Stimulated activated CD4-positive, alpha-beta T cell treated with anti-CD3 and anti-CD28 coated beads, TNF-alpha, amount 100 ng/mL, for 4 hours (primary cell): ENCODE measurements at places on chromosomes 2 and 18.

GRCh38 chr2:1750933-1751766, 6.8 kb upstream of the PXDN start:
- DNase-seq: no peak

DNA sequence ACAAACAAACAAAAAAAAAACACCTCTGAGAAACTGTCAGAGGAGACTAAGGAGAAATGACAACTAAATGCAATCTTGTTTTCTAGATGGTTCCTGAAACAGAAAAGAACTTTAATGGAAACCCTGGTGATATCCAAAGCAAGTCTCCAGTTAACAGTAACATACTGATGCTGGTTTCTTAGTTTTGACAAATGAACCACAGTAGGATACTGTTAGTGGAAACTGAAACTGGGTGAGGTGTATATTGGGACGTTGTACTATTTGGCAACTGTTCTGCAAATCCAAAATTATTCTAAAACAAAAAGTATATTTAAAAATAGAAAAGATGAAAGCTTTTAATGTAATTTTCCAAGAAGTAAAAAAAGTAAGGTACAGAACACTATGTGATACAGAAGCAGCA, 11.4 kb downstream of the SESTD1 start:
- no peak for DNase-seq

DNA sequence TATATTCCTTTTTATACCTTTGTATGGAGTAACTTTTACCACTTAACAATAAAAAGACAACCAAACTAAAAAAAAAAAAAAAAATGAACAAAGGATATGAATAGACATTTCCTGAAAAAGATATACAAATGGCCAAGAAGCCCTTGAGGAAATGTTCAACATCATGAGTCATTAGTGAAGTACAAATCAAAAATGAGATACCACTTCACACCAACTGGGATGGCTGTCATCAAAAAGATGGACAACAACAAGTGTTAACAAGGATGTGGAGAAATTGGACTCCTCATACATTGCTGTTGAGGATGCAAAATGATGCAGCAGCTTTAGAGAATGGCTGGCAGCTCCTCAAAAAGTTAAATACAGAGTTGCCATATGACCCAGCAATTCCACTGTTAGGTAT, 22.6 kb upstream of the SCYGR2 start:
- no peak for DNase-seq

GRCh38 chr2:68768461-68768860, 33.9 kb downstream of the ARHGAP25 start:
- DNase-seq: no peak

- DNase-seq: no peak
These were observed 1642.5 kb upstream of the TMEFF2 start for GRCh38 chr2:193837111-193837738.

GRCh38 chr18:9334973-9335696, 562 bp downstream of the TWSG1 start:
- DNase-seq: no peak

DNA sequence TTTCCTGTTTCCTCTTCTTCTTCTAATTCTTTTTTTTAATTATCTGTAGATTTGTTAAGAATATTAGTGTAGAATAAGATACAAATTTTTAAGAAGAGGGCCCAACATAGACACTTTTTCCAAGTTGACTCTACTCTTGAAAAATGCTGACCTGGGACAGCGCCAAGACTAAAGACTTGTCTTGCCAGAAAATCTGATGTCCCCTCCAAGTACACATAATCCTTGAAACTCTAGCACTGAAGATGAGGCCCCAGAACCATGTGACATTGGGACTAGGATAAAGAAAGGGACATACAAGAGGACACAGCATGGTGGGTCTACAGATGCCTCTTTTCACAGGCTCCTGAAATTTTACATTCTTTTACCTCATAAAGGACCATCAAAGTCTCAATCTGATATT, 271.6 kb upstream of the SESTD1 start:
- no peak for DNase-seq

DNA sequence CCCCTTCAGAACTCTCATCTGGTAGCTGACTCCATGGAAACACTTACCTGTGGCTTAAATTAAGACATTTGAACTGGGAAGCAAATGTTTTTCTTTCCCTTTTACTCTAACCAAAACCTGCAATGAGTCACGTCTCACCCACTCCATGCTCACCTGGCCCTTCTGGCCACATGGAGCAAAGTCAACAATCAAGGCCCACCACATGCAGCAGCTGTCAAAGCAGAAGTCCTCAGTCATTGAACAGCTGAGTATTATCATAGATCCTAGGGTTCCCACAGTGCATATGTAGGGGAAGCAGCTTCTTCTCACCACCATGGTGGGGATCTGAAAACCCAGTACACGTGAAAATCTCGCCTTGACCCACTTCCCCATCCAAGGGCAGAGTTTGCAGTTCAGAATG, 12.3 kb upstream of the MEP1B start:
- DNase-seq: no peak

DNA sequence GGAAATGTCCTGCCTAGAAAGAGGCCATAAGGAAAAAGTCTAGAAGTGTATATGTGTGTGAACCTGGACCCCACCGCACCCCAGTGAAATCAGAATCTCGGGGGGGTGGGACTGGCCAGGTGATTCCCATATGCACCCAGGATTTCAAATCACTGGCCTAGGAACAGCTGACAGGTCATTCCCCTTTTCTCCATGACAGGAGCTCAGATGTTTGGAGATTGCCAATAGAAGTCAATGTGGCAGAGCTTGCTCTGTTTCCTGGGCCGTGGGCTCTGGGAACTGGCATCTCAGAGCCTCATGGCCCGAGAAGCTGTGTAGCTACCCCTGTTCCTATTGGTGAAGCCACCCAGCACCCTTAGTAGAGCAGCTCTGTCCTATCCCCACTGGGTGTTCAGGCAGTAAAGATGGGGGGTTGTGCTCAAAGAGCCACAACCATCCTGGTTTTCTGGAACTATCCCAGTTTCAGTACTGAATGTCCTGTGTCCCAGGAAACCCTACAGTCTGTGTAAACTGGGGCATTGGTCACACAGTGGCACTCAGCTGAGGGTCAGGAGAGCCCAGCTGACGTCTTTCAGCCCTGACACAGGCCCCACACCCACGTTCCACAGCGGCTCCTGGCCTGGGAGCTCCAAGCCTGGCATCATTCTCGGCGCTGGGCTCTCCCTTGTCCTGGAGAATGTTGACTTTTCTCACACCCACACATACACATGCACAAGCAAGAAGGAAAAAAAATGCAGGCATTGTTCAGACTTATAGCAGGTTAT, 18.9 kb downstream of the GNLY start:
- DNase-seq: no peak

DNA sequence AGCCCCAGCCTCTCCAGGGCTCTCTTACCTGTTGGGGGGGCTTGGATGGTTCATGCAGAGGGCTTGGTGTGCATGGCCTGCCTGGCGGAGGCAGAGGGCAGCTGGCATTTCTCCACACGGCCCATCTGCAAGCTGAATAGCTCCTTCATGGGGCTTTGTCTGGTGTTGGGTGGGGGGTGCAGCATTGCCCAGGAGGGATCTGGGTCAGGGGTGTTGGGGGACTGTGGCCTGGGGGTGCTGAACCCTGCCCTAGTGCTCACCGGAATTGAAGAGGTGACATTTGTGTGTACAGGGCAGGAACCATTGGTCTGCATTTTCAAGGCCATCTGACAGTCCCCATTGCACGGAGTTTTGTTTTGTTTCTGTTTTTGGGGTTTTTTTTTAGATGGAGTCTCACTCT, 58.8 kb upstream of the HAAO start:
- no peak for DNase-seq

DNA sequence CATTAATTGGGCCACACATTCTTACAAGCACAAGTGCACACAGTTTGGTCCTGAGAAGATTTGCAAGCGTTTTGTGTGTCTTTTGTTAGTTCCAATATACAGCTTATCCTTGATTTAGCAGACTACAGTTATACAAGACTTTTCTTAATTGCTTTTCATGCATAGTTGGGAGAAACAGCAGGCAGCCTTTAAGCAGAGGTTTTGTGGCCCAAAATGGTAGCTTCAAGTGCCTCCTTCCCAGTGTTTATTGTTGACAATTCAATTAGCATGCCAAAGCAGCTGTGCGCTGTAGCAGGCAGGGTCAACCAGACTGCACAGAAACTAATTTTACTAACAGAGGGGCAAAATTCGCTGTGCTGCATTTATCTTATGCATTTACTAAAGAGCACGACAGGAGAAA, 47.5 kb downstream of the FRZB start:
- DNase-seq: no peak

GRCh38 chr2:104523921-104524320, 330.0 kb upstream of the POU3F3 start:
- DNase-seq: no peak

- DNase-seq: no peak
These were observed 16.0 kb downstream of the INSIG2 start for GRCh38 chr2:118103951-118104940.

DNA sequence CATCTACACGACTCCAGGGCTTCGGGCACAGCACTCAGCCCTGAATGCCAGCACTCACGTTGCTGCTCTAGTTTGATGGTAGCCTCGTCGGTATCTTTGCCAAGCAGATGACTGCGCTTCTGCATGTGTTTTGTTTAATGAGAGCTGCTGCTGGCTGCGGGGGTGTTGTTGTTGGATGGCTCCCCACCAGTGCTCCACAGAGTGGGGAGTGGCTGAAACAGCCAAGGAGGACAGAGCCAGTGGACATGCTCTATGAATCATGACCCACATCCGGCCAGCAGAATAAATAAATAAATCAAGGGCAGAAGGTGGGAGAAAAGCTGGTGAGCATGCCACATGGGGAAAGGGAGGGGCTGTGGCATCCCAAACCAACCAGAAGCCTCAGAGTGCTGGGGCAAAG, 131.2 kb upstream of the SOX11 start:
- DNase-seq: no peak

- DNase-seq: no peak
These were observed 66.7 kb upstream of the HPCAL1 start for GRCh38 chr2:10235909-10236550.

- DNase-seq: no peak
These were observed 2036.1 kb upstream of the LRRTM1 start for GRCh38 chr2:82340578-82341053.

DNA sequence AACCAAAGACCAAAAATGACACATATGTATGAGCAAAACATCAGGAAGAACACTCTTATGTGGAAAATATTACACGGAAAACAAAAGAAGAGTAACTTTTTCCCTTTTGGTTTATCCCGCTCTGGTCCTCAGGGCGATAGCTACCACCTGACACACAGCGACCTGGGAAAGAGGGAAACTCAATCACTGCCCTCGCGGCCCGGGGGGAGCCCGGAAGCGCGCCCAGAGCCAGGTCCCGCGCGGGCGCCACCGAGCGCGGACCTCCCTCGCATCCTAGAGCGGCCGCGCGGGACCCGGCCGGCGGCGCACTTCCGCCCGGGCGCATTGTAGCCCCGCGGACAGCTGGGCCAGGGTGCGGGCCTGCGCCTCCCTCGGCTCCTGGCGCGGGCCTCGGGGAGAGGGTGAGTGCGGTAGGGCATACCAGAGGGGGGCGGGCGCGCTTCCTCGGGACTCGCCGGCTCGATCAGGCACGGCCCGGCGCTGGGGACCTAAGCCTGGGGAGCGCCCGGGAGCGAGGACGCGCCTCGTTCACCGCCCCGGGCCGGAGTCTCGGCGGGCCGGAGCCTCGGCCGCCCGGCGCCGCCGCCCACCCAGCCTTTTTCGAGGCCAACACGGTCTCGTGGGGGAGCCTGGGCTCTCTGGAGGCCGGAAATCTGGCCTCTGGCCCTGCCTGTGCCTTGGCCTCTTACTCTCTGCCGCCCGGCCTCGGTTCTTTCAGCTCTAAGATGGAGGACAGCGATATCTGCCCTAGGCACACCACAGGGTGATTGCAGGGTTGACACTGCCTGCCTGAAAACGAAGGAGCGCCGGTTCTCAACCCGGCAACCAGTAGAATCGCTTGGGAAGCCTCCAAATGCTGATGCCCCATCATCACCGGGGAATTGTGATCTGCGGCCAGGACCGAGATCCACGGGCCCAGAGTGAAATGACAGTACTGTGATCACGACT, at the start of gene ELAC1:
TSS of gene ELAC1 (plus strand) at position 327 of the 948 bp plus-strand sequence. CDS start 6,365 bp downstream, outside the sequence.
- DNase-seq: peak; percentile 30

DNA sequence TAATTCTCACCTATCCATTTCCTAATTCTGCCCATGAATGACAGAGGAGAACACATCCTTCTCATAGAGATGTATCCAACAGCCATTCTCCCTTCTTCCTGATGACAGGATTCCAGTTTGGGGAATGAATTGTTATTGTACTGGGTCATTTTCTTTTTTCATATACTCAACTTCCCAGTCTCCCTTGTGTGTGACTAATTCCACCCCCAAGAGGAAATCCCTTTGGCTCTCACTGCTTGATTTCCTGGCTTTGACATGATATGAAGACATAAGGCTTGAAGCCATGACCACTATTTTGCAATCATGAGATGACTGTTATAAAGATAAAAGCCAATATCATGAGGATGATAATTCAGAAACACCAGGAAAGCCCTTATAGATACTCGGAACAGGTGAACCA, 384.7 kb upstream of the ACVR2A start:
- no peak for DNase-seq

GRCh38 chr2:134406736-134407135, 152.9 kb downstream of the MGAT5 start:
- DNase-seq: no peak

GRCh38 chr18:7603259-7604000, 36.3 kb downstream of the PTPRM start:
- DNase-seq: no peak

- DNase-seq: no peak
These were observed 159.5 kb downstream of the SETBP1 start for GRCh38 chr18:44840058-44840790.

DNA sequence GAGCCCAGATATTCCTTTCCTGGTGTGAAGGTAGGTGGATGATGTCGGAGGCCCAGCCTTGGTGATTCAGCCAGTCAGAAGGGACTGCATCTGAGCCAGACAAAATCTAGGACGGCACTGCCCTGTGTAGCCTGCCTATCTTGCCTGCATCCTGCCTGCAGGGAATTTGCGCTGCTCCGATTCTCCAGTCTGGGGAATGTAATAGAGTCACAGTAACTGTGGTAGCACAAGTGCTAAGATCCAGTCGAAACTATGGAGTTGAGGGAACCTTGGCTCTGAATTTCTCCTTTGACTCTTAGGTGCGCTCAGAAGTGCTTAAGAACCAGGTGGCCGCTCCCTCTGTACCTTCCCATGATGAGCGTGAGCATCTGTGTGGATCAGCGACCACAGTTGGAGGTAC, 15.9 kb downstream of the IL36B start:
- no peak for DNase-seq

DNA sequence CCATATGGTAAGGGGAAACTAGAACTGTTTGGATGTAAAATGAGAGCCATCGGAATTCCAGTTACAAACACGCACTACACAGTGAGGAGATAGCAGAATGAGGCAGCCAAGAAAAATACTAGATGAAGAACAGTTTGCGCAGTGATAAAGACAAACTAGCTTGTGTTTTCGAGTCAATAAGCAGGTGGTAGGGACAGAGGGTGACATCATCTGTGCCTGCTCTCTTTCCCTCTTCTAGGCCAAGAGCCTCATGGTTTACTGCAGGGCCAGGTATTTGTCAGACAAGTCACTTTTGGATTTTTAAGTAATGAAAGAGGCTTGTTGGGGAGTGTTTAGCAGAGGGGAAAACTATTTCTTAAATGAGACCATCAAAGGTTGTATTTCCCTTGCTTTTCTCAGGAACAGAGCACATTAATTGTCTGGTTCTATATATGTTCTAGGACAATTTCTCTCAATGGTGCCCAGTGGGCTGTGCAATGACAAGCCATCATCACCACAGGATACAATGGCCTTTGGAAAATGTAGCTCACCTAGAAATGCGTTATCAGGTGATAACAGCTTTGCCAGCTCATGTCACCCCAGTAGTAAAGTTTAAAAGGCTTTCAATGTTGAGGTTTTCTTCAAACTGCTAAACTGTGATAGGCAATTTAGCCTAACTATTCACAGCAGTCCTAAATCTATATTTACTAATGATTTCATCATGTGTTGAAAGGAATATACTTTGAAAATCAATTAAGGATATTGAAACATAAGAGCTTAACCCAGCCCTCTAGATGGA, 1210.3 kb upstream of the ZEB2 start:
- no peak for DNase-seq
